ENCODE measurements at places on chromosomes 6 and 20. TPM values are rescaled to one million over a fixed set of nuclear protein-coding genes. Genes with fewer than 3 reads are reported as not detected.

Gene TAAR8
- total RNA-seq, result not detected

Gene BMP6
- 2.1 TPM for total RNA-seq

Gene LY6G5C
- total RNA-seq, result 2.2 TPM

Gene CRISP3
- not detected for total RNA-seq

Gene KPNA5
- total RNA-seq, result 9.1 TPM

Gene TREML2
- total RNA-seq, result 0.13 TPM

Gene PLCG1
- 64.8 TPM for total RNA-seq

Gene HLA-G
- not detected for total RNA-seq

Gene CCN6
- not detected for total RNA-seq

Data from left cardiac atrium (tissue), 4 donors.